CD4-positive, alpha-beta T cell treated with Interleukin-15 for 1 hour (primary cell): ENCODE measurements at places on chromosomes 2 and 18.
A peak's percentile ranks its signal among the peaks of the same experiment; 100 is the strongest.

GRCh38 chr2:140808820-140809219 is 1322.0 kb downstream of the LRP1B start:
- no peak for DNase-seq

- DNase-seq, result no peak
Measured at GRCh38 chr2:121095257-121096080, 189.5 kb downstream of the TFCP2L1 start.

GRCh38 chr2:199589306-199589705 is 131.6 kb upstream of the SATB2 start:
- DNase-seq, result no peak

DNA sequence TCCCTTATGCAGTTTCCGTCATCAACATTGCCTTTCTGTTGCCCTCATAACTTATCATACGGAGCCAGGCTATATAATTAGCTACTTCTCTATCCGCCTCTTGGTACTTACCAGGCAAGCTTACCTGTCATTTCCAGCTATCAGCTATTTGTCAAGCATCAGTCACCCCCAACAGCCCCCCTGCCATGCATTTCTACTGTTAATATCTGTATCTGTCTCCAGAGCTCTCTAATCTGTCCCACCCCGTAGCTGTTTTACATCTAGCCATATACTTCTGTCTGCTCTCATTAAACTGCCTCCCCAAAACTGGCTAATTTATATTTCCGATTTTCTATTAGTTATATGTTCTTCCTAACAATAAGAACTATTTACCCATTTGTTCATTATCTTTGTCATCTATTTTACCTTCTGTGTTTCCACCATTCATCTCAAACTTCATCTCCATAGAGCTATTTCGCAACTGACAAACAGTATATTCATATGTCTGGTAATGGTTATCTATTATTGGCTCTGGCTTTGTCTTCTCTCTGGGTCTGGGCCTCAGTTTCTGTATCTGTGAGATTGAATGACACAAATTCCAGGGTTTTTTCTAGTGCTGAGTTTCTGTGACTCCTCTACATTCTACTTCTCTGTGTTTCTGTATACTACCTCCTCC is 9.6 kb downstream of the EMX1 start:
- DNase-seq, result no peak

DNA sequence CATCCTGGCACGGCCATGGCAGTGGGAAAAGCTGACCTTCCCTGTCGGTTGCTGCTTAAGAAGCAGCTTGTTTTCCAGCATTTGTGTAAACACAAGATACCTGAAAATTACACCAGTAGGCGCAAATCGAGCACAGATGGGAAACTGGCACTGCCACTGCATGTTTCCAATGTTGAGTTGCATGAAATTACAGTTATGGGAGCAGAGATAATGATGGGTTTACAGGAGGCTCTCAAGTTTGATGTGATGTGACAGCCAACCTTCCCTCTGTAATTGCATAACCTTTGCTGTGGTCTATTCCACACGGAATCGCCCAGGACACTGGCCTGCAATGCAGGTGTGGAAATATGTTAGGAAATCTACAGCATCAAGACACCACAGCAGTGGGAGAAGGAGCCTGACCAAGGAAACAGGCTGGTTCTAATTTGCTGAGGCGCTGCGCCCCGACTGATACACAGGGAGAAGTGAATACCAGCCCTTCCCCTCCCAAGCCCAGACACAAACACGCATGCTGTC is 17.4 kb downstream of the GPR45 start:
- DNase-seq, result no peak

GRCh38 chr2:48711343-48711742 is 44.2 kb downstream of the LHCGR start:
- no peak for DNase-seq

DNA sequence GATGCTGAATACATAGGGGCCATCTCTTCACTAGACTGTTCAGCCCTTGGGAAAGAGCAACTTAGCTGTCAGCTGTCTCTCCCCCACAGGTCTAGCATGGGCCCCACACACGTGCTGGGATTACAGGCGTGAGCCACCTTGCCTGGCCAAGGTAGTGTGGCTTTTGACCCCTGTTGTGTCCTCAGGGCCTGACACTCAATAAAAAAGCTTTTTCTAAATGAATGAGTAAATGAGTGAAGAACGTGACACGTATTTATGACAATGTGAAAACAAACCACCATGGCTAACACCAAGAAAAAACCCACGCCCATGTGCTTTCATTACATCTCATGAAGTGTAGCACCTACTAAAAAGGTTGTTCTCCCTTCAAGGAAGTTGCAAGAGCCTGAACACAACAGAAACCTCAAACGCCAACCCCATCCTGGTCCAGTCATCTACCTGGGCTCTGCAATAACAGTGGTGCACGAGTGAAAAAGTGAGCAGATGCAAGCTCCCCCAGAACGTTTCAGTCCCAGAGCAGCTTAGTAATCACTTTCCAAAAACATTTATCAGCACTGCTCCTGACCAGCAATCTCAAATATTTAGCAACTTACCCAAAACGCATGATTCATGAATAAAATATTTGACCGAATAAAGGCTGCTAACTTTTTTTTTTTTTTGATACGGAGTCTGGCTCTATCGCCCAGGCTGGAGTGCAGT is 3.4 kb downstream of the WDFY1 start:
- no peak for DNase-seq

GRCh38 chr2:142325870-142326269 is 195.1 kb upstream of the LRP1B start:
- no peak for DNase-seq

DNA sequence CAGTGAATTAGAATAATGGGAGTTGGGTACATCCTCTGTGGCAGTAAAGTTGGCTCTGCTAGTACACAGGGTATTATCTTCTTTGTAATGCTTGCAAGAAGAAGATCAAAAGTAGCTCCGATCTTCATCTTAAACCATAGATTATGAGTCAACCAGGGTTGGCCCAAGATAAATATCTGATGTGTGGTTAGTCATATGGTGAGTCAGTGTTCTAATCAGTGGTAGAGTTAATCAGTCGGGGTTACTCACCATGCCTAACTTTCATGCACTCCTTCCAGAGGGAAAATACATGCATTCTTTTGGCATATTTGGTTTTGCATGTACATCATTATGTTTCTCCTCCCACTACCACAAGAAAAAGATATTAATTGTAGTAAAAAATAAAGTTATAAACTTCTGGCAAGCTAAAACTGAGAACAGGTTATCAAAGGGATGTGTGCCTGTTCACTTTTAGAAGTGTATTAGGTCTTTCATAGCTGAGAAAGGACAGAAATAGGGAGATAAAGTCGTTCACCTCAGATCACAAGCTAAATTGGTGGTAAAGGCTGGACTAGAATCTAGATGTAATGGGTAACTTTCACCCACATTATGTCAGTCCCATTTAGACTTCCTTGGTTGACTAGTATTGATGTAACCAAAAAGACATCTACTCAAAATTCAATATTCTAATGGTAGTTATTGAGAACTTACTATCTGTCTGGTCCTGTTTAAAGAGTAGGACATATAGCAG is 684.4 kb downstream of the IRS1 start:
- DNase-seq, result no peak

GRCh38 chr2:233092432-233093165 is 32.5 kb downstream of the INPP5D start:
- no peak for DNase-seq

- DNase-seq, result no peak
Measured at GRCh38 chr2:160816916-160817499, 323.4 kb upstream of the RBMS1 start.

DNA sequence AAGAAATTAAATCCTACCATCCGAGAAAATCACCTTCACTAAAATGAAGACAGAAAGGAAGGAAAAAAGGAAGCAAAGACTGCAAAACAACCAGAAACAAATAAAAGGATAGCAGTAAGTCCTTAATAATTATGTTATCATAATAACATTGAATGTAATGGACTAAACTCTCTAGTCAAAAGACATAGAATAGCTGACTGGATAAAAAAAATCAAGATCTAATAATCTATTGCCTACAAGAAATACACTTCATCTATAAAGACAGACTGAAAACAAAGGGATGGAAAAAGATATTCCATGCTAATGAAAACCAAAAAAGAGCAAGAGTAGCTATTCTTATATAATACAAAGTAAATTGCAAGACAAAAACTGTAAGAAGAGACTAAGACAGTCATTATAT is 48.5 kb upstream of the SGPP2 start:
- no peak for DNase-seq

- no peak for DNase-seq
Measured at GRCh38 chr2:201831469-201831868, 25.1 kb downstream of the CDK15 start.

DNA sequence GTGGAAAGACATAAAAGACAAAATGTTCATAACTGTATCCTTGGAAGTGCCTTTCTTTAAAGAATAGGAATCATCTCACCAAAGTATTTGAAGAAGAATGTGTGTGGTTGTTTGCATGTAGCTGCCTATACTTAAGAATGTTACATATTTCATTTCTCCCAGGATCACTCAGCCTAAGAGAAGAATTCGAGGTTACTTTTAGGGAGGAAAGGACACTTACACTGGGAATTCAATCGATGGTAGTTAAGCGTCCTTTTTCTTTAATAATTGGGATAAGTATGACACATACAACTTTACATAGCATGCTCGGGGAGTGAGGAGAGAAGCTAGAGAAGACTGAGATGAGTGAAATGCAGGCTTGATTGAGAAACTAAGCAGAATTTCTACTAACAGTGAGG is 22.0 kb upstream of the CYP1B1 start:
- DNase-seq, result no peak

GRCh38 chr2:121475811-121476571 is 54.7 kb upstream of the RNU4ATAC start:
- DNase-seq, result no peak

GRCh38 chr2:136025057-136025973 is 39.9 kb upstream of the DARS1 start:
- peak; percentile 51 for DNase-seq

- DNase-seq, result no peak
Measured at GRCh38 chr18:7381307-7381706, 150.4 kb downstream of the LRRC30 start.

DNA sequence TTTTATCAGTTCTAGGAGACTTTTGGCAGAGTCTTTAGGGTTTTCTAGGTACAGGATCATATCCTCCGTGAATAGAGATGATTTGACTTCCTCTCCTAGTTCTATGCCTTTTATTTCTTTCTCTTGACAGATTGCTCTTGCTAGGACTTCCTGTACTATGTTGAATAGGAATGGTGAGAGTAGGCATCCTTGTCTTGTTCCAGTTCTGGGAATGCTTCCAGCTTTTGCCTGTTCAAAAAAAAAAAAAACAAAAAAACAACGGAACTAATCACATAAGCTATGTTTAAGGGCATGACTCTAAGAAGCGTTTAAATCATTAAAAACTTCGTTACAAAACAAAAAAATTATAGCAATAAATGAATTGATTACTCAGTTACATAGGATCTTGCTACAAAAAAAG is 145.7 kb downstream of the NUP35 start:
- no peak for DNase-seq

- no peak for DNase-seq
Measured at GRCh38 chr18:7470101-7470500, 97.0 kb upstream of the PTPRM start.

DNA sequence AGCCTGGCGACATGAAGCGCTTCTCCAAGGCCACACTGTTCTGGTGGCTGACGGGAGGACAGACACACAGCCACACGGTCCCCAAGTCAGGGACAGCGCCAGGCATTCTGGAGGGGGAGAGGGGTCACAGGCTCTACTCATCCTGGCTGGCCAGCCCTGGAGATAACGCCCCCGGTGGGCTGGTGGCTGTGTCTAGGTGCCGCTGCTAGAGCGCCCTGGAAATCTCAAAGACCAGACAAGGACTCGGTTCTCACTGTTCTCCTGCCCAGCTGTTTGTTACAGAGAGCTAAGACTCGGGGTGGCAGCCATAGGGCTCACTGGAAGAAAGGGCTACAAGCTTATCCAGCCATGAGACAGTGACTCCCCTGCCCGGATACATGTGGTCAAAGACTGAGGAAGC is 72.0 kb downstream of the KCNF1 start:
- DNase-seq, result no peak

DNA sequence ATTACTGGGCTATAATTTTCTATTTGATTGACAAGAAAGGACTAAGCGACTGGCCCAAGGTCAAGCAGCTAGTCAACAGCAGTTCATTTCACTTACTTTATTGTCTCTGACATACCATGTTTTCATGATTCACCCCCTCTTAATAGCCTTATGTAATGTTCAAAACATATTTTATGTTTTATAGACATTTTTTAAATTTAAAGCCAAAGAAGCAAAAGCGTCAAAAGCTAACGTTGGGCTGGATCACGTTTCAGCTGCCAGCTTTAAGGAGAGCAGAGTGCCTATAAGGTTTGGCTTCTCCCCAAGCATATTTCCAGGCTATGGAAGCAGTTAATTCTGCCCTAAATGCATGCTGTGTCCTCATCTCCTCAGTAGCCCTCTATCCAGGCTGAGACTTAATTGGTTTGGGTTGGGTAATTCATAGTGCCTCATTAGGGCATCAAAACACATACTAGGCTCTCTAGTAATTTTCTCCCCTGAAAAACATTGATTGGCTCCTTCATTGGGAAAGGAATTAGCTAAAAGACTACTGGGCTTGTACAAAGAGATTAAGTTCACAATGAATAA is 94.8 kb upstream of the CREB1 start:
- DNase-seq, result no peak

GRCh38 chr2:15894481-15895144 is 45.7 kb upstream of the MYCN start:
- no peak for DNase-seq

DNA sequence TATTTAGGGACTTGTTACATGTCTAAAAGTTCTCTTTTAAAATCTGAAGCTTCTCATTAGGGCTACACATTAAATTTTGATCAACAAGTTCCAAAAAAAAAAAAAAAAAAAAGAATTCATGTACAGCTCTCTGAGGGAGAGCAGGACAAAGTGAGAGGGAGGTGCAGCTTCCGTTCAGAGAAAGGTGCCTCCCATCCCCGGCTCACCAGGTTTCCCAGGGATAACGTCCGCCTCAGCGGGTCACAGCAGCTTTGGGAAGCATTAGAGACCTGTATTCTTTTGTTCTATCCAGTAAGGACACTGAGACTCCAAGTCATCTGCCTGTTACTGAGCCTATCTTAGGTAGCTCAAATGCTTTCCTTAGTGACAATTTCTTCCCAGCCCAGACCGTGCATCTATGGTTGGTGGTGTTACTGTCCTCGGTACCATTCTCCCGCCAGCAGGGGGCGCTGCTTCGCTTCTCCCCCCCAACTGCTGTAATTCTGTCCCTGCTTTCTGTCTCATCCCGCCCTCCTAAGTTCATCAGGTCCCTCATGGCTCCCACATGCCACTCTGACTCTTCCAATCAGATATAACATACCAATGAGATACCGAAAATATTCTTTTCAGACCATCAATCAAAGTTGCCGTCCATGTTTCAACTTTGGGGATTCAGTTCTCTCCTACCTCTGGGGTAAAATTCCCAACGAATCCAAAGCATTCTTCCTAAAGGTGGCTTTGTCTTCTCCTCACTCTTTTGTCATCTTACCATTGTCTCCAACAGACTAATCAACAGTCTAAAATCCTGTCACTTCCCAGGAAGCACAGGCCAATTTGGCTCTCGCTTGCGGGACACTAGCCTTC is 466.5 kb downstream of the METTL4 start:
- no peak for DNase-seq

- DNase-seq, result no peak
Measured at GRCh38 chr2:39568561-39569006, 97.1 kb upstream of the TMEM178A start.

GRCh38 chr2:46131-46470 is 204 bp downstream of the FAM110C start:
- no peak for DNase-seq

- peak; percentile 11 for DNase-seq
Measured at GRCh38 chr2:72923833-72924352, 6.6 kb downstream of the EMX1 start.
